ENCODE measurements at places on chromosomes 5 and 9.

- DNase-seq = no peak
Measured at GRCh38 chr9:132367613-132368313, 13.0 kb upstream of the SETX start.

DNA sequence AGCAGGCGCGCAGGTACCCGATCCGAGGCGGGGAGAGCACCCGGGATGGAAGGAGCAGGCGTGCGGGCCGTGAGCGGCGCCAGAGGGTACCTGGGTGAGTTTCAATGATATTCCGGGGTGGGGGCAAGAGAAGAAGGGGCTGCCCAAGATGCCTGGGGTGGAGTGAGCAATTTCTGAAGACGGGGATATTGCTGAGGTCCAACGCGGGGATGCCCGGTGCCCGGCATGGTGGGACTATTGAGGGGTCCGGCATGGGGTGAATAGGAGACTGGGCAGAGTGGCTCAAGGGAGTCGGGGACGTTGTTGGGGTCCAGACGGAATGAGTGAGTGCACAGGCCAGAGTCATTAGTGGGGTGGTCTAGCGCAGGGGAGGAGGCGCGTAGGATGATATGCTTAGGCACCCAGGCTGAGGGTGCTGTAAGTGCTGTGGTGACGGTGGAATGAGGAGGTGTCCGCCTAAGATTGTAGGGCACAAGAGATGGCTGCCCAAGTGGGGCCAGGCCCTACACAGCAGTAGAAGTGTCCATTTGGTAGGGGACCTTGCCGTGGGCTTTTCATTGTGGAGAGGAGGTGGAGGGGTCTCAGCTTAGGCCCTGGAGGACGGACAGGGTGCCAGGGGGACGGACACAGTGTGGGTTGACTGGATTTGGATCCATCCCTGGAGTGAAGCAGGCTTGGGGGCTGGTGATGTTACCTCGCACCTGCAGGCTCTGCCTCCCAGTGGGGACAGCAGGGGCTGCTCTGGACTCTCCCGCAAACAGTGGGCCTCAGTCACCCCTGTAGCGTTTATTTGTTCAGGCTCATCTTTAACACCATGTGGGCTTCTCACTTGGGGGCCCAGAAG, 719 bp downstream of the MIGA2 start:
- no peak for DNase-seq

- DNase-seq = no peak
Measured at GRCh38 chr9:19517202-19517942, 108.6 kb downstream of the ACER2 start.

- no peak for DNase-seq
Measured at GRCh38 chr5:138338411-138339090, 485 bp downstream of the FAM53C start.

DNA sequence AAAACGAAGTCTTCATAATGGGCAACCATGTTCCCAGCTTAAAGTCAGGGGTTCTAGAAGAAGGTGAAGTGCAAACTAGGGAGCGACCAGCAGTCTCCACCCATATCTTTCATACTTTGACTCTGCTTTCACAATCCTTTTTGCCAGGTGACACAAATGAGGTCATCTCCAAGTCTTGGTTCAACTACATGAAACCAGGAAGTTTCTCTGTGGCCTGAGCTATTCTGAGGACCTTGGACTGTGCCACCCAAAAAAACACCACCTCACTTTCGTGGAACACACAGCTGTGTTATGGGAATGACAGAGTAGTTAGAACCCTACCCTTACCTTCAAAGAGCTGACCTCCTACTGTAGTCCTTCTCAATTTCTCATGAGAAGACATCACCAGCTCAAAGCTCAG, 309.2 kb downstream of the AGTPBP1 start:
- no peak for DNase-seq

GRCh38 chr5:13993926-13994325, 49.4 kb upstream of the DNAH5 start:
- no peak for DNase-seq

DNA sequence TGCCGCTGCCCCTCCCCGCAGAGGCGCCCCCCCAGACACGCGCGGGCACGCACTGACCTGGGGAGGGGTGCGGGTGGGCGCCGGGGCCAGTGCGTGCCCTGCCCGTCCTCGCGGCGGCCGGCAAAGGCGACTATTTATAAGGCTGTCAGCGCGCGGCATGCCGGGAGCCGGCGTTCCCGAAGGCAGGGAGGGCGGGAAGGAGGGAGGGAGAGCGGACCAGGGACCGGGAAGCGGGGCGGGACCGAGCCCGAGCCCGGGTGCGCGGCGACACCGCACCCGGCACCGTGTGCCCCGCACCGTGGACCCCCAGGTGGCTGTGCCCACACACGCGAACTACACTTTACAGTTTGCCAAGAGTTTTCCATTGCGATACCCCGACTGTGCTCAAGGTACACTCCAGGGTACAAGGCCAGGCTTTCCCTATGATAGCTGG, at the start of gene AK1:
Gene AK1 (minus strand): TSS at position 110 of the 433 bp plus-strand sequence. CDS start 3,058 bp downstream, outside the sequence.
- DNase-seq = no peak
